ENCODE measurements at places on chromosomes 4 and X. TPM values are rescaled to one million over a fixed set of nuclear protein-coding genes. Genes with fewer than 3 reads are reported as not detected.
A peak's percentile ranks its signal among the peaks of the same experiment; 100 is the strongest.

GRCh38 chr4:40552536-40552935, 77.1 kb downstream of the RBM47 start:
- H3K36me3 ChIP-seq = no peaks in the 10 kb centered on the region
- H3K4me3 ChIP-seq = no peak overlapping the region
- H3K27ac ChIP-seq = no peak overlapping the region
- no peaks in the 10 kb centered on the region for H3K27me3 ChIP-seq
- no peak for DNase-seq
- peaks cover 21% of the 10 kb centered on the region for H3K4me1 ChIP-seq

- H3K36me3 ChIP-seq = peaks cover 1% of the 10 kb centered on the region
- no peak for DNase-seq
- H3K27ac ChIP-seq = no peak overlapping the region
- no peaks in the 10 kb centered on the region for H3K27me3 ChIP-seq
Observed at GRCh38 chr4:108683479-108683878, 33.1 kb downstream of the OSTC start.

- no peak overlapping the region for H3K4me3 ChIP-seq
- peaks cover 3% of the 10 kb centered on the region for H3K27me3 ChIP-seq
- peak; percentile 33 for DNase-seq
- H3K4me1 ChIP-seq = peaks cover 17% of the 10 kb centered on the region
- H3K27ac ChIP-seq = no peak overlapping the region
Observed at GRCh38 chr4:2296631-2297601, 35.0 kb upstream of the MXD4 start.

Gene TEX13D
- total RNA-seq = not detected

GRCh38 chrX:134144231-134144630, 92.8 kb upstream of the CCDC160 start:
- no peaks in the 10 kb centered on the region for H3K36me3 ChIP-seq
- H3K4me3 ChIP-seq = no peak overlapping the region
- no peaks in the 10 kb centered on the region for H3K4me1 ChIP-seq
- H3K27me3 ChIP-seq = peaks cover 6% of the 10 kb centered on the region
- DNase-seq = no peak
- H3K27ac ChIP-seq = peak overlapping the region; percentile 40
